ENCODE measurements at places on chromosomes 7 and 10. TPM values are rescaled to one million over a fixed set of nuclear protein-coding genes. Genes with fewer than 3 reads are reported as not detected.

- no peaks in the 10 kb centered on the region for H3K4me1 ChIP-seq
- H3K4me3 ChIP-seq, result no peak overlapping the region
- no peaks in the 10 kb centered on the region for H3K36me3 ChIP-seq
- no peak overlapping the region for H3K27ac ChIP-seq
- H3K27me3 ChIP-seq, result no peaks in the 10 kb centered on the region
These were observed 100.8 kb downstream of the PRTFDC1 start for GRCh38 chr10:24851629-24852028.

DNA sequence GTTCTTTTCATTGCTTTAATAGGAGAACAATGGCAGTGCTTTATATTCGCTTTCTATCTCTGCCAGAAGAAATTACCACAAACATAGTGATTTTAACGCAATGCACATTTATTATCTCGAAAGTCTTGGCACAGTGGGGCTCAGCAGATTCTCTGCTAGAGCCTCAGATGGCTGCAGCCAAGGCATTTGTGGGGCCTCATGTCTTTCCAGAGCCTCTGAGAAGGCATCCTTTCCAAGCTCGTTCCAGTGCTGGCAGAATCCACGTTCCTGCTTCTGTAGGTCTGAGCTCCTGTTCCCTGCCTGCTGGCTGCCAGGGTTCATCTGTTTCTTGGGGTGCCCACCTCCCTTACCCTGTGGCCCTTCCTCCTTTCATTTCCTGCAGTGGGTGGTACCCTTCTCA, 60.2 kb downstream of the LRRC18 start:
- no peak overlapping the region for H3K4me3 ChIP-seq
- no peaks in the 10 kb centered on the region for H3K27me3 ChIP-seq
- no peak overlapping the region for H3K27ac ChIP-seq
- H3K36me3 ChIP-seq, result no peaks in the 10 kb centered on the region
- no peaks in the 10 kb centered on the region for H3K4me1 ChIP-seq
- DNase-seq, result no peak

- H3K27ac ChIP-seq, result no peak overlapping the region
- no peaks in the 10 kb centered on the region for H3K27me3 ChIP-seq
- H3K4me1 ChIP-seq, result peaks cover 8% of the 10 kb centered on the region
- H3K36me3 ChIP-seq, result no peaks in the 10 kb centered on the region
- no peak overlapping the region for H3K4me3 ChIP-seq
- DNase-seq, result no peak
These were observed 31.9 kb downstream of the ARL4A start for GRCh38 chr7:12719141-12719919.

GRCh38 chr7:45593877-45594276, 19.7 kb downstream of the ADCY1 start:
- no peaks in the 10 kb centered on the region for H3K27me3 ChIP-seq
- no peaks in the 10 kb centered on the region for H3K36me3 ChIP-seq
- H3K27ac ChIP-seq, result no peak overlapping the region
- no peak overlapping the region for H3K4me3 ChIP-seq
- no peaks in the 10 kb centered on the region for H3K4me1 ChIP-seq

DNA sequence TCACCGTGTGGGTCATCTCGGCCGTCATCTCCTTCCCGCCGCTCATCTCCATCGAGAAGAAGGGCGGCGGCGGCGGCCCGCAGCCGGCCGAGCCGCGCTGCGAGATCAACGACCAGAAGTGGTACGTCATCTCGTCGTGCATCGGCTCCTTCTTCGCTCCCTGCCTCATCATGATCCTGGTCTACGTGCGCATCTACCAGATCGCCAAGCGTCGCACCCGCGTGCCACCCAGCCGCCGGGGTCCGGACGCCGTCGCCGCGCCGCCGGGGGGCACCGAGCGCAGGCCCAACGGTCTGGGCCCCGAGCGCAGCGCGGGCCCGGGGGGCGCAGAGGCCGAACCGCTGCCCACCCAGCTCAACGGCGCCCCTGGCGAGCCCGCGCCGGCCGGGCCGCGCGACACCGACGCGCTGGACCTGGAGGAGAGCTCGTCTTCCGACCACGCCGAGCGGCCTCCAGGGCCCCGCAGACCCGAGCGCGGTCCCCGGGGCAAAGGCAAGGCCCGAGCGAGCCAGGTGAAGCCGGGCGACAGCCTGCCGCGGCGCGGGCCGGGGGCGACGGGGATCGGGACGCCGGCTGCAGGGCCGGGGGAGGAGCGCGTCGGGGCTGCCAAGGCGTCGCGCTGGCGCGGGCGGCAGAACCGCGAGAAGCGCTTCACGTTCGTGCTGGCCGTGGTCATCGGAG, 1.8 kb downstream of the ADRA2A start:
- H3K27ac ChIP-seq, result no peak overlapping the region
- DNase-seq, result no peak
- H3K27me3 ChIP-seq, result peaks cover 17% of the 10 kb centered on the region
- no peak overlapping the region for H3K4me3 ChIP-seq
- H3K36me3 ChIP-seq, result no peaks in the 10 kb centered on the region

GRCh38 chr10:52770904-52771303, 1.7 kb downstream of the MBL2 start:
- no peaks in the 10 kb centered on the region for H3K4me1 ChIP-seq
- no peak overlapping the region for H3K27ac ChIP-seq
- H3K36me3 ChIP-seq, result no peaks in the 10 kb centered on the region

- no peaks in the 10 kb centered on the region for H3K36me3 ChIP-seq
- no peak overlapping the region for H3K27ac ChIP-seq
- H3K27me3 ChIP-seq, result peaks cover 19% of the 10 kb centered on the region
These were observed 12.9 kb downstream of the SGCE start for GRCh38 chr7:94642838-94643653.

DNA sequence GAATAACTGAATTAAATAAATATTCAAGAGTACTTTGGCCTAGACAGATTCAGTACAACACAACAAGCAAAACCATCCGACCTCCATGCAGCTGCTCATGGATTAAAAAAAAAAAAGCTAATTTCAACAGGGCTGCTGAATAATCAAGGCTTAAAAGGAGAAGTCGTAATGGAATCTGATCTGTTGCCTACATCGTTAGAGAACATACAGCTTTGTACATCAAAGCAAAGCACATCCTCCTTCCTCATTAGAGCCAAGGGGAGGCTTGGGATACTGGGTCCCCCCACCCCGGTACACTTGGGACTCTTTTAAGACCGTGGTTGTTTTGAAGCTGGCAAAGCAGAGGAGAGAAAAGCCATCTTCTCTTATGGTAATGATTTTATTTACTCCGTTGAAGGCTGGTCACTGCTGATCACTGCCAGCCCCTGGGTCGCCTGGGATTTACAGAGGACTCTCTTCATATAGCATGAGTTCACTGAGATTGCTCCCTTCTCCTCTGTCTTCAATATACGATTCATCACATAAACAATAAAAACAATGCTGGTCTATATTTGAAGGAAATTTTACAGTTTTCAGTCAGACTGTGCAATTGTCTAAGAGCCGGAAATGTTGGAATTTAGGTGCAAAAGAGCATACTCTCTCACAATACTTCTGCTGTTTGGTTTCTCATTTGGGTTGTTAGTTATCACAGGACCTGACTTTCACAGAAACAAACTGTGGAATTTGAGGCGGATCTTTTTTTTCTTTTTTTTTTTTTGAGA, 148.8 kb downstream of the FAM107B start:
- H3K4me1 ChIP-seq, result no peaks in the 10 kb centered on the region
- H3K4me3 ChIP-seq, result no peak overlapping the region
- no peak for DNase-seq
- H3K27ac ChIP-seq, result no peak overlapping the region
- no peaks in the 10 kb centered on the region for H3K27me3 ChIP-seq

PAX4 gene
- total RNA-seq, result not detected

AGMO gene
- not detected for total RNA-seq

Measured in CD4-positive, CD25-positive, alpha-beta regulatory T cell (primary cell).